ENCODE measurements at places on chromosomes 5 and 9.

- DNase-seq: no peak
These were observed 4.6 kb downstream of the TUBB4B start for GRCh38 chr9:137245450-137246421.

DNA sequence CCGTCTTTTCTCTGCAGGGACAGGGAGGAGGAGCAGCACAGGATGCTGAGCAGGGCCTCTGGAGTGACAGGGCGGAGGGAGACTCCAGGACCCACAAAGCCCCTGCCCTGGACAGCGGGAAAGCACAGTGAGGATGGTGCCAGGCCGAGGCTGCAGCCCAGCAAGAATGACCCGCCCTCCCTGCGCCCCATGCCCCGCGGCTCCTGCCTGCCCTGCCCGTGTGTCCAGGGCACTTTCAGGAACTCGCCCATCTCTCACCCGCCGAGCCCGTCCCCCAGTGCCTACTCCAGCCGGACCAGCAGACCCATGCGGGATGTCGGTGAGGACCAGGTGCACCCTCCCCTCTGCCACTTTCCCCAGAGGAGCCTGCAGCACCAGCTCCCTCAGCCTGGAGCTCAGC, 9.1 kb upstream of the EXOC3 start:
- no peak for DNase-seq

DNA sequence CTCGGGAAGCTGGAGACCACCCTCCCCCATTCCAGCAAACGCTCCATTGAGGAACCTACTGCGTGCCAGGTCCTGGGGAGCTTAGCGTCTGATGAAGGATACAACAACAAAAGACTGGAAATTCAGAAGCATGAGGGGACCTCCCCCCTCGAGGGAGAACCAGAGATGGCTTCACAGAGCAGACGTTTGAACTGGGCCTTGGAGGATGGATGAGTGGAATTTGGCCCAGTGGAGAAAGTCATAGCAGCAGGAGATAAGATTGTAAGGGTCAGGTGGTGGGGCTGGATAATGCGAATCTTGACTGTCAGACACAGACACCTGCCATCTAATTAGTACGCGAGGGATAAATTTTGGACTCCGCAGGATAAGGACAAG, 1.2 kb upstream of the SLC25A51 start:
- no peak for DNase-seq

- no peak for DNase-seq
These were observed 142.5 kb upstream of the LPAR1 start for GRCh38 chr9:111180811-111181210.

- DNase-seq: no peak
These were observed 25.5 kb downstream of the MTRR start for GRCh38 chr5:7894439-7894838.

GRCh38 chr5:60521376-60522291, 178.3 kb downstream of the DEPDC1B start:
- no peak for DNase-seq
